LHCN-M2 (cell line): ENCODE measurements at places on chromosomes 13 and 19.

DNA sequence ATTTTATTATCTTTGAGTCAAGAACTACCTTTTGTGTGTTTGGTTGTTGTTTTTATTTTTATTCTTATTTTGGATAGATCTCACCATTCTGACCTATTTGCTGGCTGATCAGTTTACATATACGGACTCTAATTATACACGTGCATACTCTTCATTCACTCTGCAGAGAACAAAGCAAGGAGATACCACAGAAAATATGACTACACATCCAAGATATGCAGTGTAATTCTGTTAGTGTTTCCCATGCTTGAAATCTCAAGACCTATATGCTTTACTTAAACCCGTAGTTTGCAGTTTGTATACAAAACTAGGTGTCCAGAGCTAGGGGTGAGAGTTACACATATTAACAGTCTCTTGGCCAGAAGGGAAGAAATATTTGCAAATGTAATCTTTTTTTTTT is 205.5 kb downstream of the DCLK1 start:
- no peak for DNase-seq

DNA sequence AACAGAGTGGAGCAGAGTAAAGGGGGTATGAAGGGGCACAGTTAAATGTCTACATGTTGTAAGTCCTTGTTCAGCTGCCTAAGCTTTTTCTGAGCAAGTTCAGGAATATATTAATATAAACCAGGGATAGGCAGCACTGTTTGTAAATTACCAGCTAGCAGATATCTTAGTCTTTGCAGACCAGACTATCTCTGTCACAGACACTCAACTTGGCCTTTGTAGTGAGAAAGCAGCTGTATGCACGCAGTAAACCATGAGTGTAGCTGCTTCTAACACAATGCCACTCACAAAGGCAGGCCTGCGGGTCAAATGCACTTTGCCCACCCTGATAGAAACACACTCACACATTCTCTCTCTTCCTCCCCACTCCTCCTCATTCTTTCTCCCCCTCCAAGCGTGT is 1016.9 kb downstream of the UQCRFS1 start:
- no peak for DNase-seq

DNA sequence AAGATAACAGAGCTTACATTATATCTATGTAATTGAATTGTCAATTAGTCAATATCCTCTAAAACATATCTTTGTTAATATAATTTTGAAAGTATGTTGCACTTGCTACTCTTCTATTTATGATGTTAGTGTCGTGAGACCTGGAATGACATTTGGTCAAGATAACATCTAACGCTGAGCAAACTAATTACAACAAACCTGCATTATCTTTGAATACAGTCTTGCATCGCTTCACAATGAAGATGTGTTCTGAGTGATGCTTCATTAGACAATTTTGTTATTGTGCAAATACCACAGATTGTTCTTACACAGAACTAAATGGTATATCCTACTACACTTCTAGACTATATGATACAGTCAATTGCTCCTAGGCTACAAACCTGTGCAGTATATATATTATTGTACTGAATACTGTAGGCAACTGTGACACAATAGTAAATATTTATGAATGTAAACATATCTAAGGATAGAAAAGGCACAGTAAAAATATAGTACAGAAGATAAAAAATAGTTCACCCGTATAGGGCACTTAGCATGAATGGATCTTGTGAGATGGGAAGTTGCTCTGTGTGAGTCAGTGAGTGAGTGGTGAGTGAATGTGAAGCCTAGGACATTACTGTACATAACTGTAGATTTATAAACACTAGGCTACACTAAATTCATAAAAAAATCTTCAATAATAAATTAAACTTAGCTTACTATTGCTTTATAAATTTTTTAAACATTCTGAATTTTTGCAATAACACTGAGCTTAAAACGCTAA is 1773.8 kb downstream of the PCDH9 start:
- DNase-seq = no peak

- DNase-seq = no peak
Measured at GRCh38 chr13:24650161-24650560, 30.0 kb upstream of the ATP12A start.

- DNase-seq = peak; percentile 57
Measured at GRCh38 chr19:28737021-28737895, 475.7 kb downstream of the UQCRFS1 start.
